ENCODE measurements at places on chromosomes 7 and 10. TPM values are rescaled to one million over a fixed set of nuclear protein-coding genes. Genes with fewer than 3 reads are reported as not detected.

ENTPD1 gene
- 0.64 TPM for total RNA-seq

GJC3 gene
- total RNA-seq, result 0.36 TPM

EPHA1 gene
- total RNA-seq, result 19.0 TPM

SUN3 gene
- not detected for total RNA-seq

NANOS1 gene
- 0.14 TPM for total RNA-seq

INA gene
- total RNA-seq, result not detected

SAMD9 gene
- total RNA-seq, result 19.1 TPM

ACHE gene
- 0.22 TPM for total RNA-seq
